Activated naive CD4-positive, alpha-beta T cell treated with anti-CD3 and anti-CD28 coated beads, Interleukin-2, amount 50 U/mL, for 72 hours (primary cell): ENCODE measurements at places on chromosomes 1 and 21.
A peak's percentile ranks its signal among the peaks of the same experiment; 100 is the strongest.

GRCh38 chr1:72670902-72671301, 388.6 kb upstream of the NEGR1 start:
- DNase-seq: no peak

DNA sequence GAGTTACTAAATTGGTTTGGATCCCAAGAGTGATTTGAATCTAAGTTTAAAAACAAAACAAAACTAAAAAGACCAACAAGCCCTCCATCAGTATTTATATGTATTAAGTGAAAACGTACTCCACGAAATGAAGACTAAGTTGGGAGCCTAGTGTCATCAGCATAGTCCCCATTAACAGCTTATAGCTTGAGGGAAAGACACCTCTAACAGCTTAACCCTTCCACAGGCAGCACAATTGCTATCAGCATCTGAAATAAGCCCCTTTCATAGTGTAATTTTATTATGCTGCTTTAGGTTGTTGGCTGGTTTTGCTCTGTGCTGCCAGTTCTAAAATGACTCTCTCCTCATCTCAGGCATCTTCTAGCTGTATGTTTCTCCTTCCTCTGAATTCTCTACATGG, 25.8 kb upstream of the ST6GALNAC5 start:
- DNase-seq: no peak

GRCh38 chr1:185837711-185838110, 103.5 kb downstream of the HMCN1 start:
- no peak for DNase-seq

DNA sequence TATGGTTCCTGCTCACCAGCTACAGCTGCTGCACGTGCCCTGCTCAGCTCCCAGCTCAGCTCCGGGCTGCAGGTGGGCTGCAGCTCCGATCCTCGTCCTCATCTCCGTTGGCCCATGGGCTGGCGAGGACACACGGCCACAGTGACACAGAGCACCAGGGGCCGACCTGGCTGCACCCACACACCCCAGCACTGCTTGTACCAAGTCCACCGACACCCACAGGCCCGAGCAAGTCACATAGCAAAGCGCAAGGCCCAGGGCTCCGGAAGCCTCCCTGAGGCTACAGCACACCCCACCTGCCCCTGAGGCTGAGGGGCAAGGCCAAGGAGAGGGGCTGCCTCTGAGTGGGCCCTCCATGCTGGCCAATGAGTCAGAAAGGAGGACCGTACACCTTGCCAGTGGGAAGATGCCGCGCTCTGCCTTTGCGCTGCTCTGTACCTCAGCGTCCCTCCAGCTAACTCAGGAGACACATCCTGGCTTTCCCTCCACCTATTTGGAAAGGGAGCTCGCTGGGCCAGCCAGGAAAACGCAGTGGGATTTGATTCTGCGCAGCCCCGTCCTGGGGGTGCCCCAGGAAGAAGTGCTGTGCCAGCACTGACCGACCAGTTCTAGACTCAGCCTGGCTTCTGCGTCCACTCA, 124.8 kb downstream of the SIK1 start:
- no peak for DNase-seq

- no peak for DNase-seq
Observed at GRCh38 chr1:182357171-182357570, 34.4 kb downstream of the GLUL start.

GRCh38 chr1:61391730-61392129, 309.4 kb downstream of the NFIA start:
- DNase-seq: no peak

DNA sequence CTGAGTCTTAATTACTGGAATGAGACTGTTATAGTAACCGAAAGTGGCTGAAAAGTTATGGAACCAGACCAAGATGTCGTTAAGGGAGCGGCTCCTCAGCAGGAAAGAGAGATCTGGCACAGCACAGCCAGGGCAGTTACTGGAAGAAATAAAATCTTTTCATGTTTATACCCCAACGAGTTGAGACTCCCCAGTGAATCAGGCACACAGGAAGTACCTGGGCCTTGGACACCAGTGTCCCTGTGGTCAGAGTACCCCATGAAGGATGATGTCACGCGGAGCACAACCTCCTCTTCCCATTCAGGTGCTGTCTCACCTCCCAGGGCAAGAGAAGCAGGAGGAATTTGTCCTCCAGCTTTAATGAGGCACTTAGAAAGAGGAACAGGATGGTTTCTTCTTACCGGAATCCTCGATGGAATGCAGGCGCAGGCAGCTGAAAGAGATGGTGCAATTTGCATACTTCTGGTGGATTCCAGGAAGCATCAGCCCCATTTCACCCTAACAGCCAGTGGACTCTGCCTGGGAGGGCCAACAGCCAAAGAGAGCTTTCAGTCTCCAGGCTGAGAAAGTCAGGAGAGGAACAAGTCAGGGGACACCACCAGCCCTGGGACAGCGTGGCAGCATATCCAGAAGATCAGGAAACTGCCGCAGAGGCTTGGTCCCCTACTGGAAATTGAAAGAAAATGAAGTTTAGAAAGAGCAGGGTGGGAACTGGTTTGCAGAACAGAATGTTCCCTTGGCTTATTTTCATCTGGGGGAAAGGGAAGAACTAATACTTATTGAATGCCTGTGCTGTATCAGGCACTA, 35.9 kb upstream of the CTTNBP2NL start:
- no peak for DNase-seq

DNA sequence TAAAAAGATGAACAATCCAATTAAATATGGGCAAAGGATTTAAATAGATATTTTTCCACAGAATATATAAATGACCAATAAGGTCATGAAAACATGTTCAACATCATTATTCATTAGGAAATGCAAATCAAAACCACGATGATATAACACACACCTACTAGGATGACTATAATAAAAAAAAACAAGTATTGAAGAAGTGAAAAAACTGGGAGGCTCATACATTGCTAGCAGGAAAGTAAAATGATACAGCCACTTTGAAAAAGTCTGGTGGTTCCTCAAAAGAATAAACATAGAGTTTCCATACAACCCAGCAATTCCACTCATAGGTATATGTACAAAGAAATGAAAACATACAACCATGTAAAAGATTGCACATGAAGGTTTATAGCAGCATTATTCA, 75.7 kb upstream of the RAB4A start:
- no peak for DNase-seq

GRCh38 chr1:213201380-213202155, 150.5 kb downstream of the RPS6KC1 start:
- DNase-seq: no peak

DNA sequence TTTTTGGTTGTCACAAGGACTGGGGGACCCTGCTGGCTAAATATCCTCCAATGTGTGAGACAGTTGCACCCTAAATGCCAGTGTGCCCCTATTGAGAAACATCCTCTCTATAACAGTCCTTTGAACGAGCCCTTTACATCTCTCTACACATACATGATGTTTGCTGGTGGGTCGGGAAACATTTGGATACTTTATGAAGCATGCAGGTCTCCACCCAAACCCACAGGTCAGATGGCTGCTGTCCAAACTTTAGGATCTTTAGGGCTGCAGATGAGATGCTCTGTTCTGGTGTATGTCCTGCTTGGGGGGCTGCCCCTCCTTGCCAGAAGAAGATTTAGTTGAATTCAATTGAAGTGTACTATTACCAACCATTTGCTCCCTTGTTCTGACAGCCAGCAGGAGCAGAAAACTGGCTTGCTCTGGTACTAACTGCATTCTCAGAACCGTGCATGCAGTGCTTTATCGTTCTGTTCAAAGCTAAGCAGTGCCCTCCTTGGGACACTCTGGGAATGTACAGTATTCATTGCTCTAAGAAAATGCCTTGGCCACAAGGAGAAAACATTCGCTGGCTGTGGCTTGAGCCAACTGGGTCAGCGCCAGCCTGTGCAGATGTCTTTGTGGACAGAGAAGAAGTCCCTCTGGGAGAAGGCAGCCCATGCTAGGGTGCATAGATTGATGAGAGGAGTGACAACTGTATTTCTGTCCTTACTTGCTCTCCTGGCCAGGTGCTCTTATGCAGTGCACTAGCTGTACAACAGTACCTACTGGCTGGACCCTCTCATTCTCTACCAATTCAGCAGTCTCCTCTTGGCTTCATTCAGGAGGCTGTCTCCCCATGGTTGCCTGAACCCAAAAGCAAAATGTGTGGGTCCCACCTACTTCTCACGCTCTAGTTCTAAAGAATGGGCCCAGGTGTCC, 61.4 kb upstream of the DIRAS3 start:
- DNase-seq: no peak

DNA sequence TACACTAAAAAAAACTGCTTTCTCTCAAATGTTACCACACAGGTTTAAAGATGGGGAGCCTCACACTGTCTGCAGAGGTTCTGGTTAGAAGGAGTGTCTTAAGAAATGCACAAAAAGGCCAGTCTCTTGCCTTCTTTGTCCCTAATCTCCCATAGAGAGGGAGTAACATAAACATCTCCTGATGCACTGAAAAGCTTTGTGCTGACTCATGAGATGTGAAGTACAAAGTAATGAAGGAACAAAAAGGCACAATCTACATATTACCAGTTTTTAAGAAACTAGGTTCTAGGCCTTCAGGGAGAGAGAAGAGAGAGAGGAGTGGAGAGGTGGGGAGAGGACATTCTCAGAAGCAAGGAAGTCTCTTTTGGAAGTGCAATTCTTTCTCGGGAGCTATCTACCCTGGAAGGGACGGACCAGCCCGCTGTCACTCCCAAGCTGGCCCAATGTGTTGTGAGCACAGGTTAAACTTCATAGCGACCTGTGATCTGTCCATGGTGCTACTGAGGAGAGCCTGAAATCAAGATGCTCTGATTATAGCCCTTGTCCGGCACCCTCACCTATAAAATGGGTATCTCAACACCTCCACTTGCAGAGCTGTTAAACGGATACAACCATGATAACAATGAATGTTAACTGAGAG, 458.1 kb downstream of the DISC1 start:
- DNase-seq: no peak

GRCh38 chr1:211985556-211986264, 49.6 kb downstream of the INTS7 start:
- DNase-seq: no peak

GRCh38 chr21:25509862-25510261, 97.4 kb downstream of the MRPL39 start:
- no peak for DNase-seq

DNA sequence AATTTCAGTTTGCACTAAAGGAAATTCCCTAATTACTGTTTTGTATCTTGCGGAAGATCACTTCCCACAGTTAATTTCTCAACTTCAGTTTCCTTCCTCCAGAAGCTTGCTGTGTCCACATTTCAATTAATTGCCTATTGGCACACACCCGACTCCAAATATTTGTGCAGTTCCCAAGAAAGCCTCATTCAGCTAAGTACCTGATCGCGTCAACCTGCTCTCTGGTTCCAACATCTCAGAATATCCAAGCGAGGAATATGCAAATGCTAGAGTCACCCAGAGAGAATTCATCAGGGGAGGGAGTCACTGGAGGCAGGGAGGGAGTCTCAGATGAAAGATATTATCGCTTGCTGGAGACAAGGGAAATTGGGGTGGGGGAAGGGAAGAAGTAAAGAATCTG, 351.3 kb downstream of the RRAGC start:
- DNase-seq: no peak

DNA sequence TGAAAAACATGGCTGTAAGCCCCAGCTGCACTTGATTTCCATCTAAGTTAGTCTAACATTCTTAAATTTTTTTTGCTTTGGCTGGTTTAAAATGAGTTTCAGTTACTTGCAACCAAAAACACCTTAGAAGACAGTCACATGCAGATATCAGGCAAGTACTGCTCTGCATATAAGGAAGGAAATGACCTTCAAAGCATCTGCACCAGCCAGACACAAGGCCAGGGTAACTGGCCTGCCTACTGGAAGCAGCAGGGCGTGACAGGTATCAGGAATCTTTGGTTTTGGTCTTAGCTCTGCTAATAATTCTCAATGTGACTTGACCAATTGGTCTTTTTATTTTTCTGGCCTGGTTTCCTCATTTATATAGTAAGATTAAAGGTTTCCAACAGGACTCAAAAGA, 33.5 kb downstream of the SCYL3 start:
- DNase-seq: no peak

DNA sequence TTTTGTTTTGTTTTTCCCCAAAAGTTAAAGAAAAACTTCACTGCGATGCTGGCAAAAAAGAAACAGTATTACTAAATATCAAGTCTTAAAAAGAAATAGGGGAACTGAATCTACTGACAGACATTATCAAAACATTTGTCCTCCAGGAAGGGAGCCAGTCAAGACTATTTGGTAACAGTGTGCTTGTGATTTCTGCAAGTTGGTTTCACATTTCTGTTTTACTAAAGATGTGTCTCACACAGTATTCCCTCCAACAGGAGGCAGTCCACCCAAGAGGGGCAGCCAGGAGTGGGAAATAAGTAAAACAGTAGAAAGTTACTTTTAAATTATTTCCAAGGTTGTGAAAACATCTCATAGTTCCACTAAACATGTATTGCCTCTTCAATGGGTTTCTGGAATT, 74.4 kb upstream of the SDC3 start:
- DNase-seq: no peak

DNA sequence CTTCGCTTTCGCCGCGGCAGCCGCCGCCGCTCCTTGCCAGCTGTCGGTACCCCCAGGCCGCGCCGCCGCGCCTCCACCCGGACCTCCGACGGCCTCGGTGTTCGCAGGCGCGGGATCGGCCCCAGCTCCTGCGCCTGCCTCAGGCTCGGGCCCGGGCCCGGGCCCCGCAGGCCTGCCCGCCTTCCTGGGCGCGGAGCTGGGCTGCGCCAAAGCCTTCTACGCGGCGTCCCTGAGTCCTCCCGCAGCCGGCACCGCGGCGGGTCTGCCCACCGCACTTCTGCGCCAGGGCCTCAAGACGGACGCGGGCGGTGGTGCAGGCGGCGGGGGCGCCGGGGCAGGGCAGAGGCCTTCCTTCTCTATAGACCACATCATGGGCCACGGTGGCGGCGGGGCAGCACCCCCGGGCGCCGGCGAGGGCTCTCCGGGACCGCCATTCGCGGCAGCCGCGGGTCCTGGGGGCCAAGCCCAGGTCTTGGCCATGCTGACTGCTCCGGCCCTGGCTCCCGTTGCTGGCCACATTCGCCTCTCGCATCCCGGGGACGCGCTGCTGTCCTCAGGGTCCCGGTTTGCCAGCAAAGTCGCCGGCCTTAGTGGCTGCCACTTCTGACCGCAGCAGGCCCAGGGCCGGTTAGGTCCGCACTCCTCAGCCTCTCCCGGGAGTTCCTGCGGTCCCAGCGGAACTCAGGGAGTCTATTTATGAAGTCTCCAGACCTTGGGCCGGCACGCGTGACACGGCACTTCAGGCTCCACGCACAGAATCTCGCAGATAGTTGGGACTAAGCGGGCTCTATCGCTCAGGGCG, 1.4 kb downstream of the FOXD2 start:
- DNase-seq: no peak

- no peak for DNase-seq
Observed at GRCh38 chr1:90505806-90506205, 211.3 kb downstream of the BARHL2 start.

GRCh38 chr1:26743426-26744059, 44.2 kb upstream of the PIGV start:
- no peak for DNase-seq

- peak; percentile 26 for DNase-seq
Observed at GRCh38 chr1:43358121-43358745, 548 bp upstream of the CDC20 start.
